ENCODE measurements at places on chromosomes 1 and 21. TPM values are rescaled to one million over a fixed set of nuclear protein-coding genes. Genes with fewer than 3 reads are reported as not detected.

C1orf185 gene
- total RNA-seq: not detected

- H3K4me1 ChIP-seq: no peaks in the 10 kb centered on the region
- no peak for DNase-seq
- no peak overlapping the region for H3K27ac ChIP-seq
- no peaks in the 10 kb centered on the region for H3K36me3 ChIP-seq
- H3K27me3 ChIP-seq: no peaks in the 10 kb centered on the region
- no peak overlapping the region for H3K4me3 ChIP-seq
Measured at GRCh38 chr1:64424412-64424811, 45.5 kb upstream of the CACHD1 start.

GJA9 gene
- not detected for total RNA-seq

CELA3A gene
- not detected for total RNA-seq

- H3K27ac ChIP-seq: no peak overlapping the region
- DNase-seq: no peak
- no peaks in the 10 kb centered on the region for H3K36me3 ChIP-seq
- H3K27me3 ChIP-seq: no peaks in the 10 kb centered on the region
Measured at GRCh38 chr1:239209591-239209990, 176.8 kb upstream of the CHRM3 start.

DNA sequence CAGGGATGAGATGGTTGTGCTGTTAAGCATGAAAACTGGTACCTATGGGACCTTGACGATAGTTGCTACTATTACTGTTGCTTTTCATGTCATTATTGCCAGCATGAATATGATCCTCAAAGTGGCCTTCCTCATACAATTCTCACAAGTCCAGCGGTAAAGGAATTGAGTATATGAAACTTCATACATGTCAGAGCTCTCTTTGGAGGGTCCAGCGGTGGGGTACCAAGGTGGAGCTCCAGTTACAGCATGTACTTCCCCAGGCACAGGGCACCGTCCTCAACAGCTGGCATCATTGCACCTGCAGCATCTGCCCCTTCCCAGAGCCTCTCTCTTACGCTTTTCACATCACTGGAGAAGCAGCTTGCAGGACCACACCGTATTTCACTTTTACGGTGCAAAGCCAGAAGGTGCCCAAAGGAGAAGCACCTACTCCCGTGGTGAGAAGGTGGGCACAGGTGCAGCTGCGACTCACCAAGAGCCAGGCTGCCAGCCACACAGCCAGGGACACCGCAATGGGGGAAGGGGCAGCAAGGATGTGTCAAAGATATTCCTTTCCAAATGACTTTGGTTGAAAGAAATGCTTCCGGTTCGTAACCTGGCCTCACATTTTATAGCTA is 166.4 kb upstream of the IRF2BP2 start:
- H3K36me3 ChIP-seq: no peaks in the 10 kb centered on the region
- DNase-seq: no peak
- H3K4me1 ChIP-seq: peaks cover 25% of the 10 kb centered on the region
- H3K4me3 ChIP-seq: no peak overlapping the region
- no peak overlapping the region for H3K27ac ChIP-seq

DCAF6 gene
- total RNA-seq: 29.2 TPM

DNA sequence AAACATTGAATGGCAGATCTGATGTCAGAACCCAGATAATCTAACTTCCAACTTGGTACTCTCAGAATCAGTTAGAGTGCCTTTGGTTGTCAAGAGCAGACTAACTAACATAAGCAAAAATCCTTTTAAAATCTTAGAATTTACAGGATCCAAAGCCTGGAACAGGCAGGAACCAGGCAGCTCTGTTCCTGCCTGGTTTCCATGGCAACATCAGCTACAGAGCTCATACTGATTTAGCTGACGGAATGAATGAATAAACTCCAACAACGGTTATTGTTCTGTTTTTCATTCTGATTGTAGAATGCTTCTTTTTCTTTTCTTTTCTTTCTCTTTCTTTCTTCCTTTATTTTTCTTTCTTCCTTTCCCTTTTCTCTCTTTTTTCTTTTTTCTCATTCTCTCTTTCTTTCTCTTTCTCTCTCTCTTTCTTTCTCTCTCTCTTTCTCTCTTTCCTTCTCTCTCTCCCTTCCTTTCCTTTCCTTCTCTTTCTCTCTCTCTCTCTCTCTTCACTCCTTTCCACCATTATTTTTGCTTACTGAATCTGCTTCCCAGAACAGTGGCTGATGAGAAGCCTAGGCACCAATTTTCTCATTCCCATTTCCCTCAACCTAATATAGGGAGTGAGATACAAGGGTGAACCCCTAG is 121.6 kb downstream of the RGS7 start:
- H3K27ac ChIP-seq: no peak overlapping the region
- H3K4me3 ChIP-seq: no peak overlapping the region
- H3K36me3 ChIP-seq: no peaks in the 10 kb centered on the region
- no peaks in the 10 kb centered on the region for H3K27me3 ChIP-seq
- H3K4me1 ChIP-seq: no peaks in the 10 kb centered on the region
- no peak for DNase-seq

GRCh38 chr1:61013946-61014667 is 68.3 kb upstream of the NFIA start:
- no peaks in the 10 kb centered on the region for H3K27me3 ChIP-seq
- H3K36me3 ChIP-seq: no peaks in the 10 kb centered on the region
- no peaks in the 10 kb centered on the region for H3K4me1 ChIP-seq
- DNase-seq: no peak
- no peak overlapping the region for H3K4me3 ChIP-seq

ARHGAP29 gene
- total RNA-seq: not detected

- peak overlapping the region; percentile 48 for H3K27ac ChIP-seq
- no peaks in the 10 kb centered on the region for H3K27me3 ChIP-seq
- H3K4me1 ChIP-seq: peaks cover 34% of the 10 kb centered on the region
- no peak for DNase-seq
Measured at GRCh38 chr21:14677013-14677412, 130.9 kb upstream of the SAMSN1 start.

GRCh38 chr1:230866171-230867070 is 1.9 kb downstream of the C1orf198 start:
- peaks cover 14% of the 10 kb centered on the region for H3K27me3 ChIP-seq
- no peak overlapping the region for H3K27ac ChIP-seq
- no peaks in the 10 kb centered on the region for H3K36me3 ChIP-seq
- peaks cover 15% of the 10 kb centered on the region for H3K4me1 ChIP-seq
- no peak overlapping the region for H3K4me3 ChIP-seq
- DNase-seq: no peak

SPATC1L gene
- 6.9 TPM for total RNA-seq

DNA sequence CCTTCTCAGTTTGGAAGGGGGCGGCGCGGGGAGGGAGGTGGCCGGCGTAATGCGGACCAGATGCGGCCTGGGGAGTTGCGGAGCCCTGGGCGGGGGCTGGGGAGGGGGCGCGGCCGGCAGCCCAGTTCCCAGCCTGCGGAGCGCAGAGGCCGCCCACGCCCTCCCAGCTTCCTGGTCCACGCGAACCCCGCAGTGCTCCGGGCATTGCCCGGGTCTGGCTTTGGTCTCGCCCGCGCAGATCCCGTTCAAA is 695 bp downstream of the DMBX1 start:
- peaks cover 33% of the 10 kb centered on the region for H3K27me3 ChIP-seq
- H3K27ac ChIP-seq: no peak overlapping the region
- no peak for DNase-seq
- no peaks in the 10 kb centered on the region for H3K36me3 ChIP-seq

GRCh38 chr1:205306929-205307566 is 14.5 kb downstream of the NUAK2 start:
- H3K27ac ChIP-seq: no peak overlapping the region
- no peak for DNase-seq
- peaks cover 96% of the 10 kb centered on the region for H3K36me3 ChIP-seq
- H3K4me3 ChIP-seq: no peak overlapping the region

KCNJ6 gene
- not detected for total RNA-seq

ARID4B gene
- total RNA-seq: 99.5 TPM

DNA sequence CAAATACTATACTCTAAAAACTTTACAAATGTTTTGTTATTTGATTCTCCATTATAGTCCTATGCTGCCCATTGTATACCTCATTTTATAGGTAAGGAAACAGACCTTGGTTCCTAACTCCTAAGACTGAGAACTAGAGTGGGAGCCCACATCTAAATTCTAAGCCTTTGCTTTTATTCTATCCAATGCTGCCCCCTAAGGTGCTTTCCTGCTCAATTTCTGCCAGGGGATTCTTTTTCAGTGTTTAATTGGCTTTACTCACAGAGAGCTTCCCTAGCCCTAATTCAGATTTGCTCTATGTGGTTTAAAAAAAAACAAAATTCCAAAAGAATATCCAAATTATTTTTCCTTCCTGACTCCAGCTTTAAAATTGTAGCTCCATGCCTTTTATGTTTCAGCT is 64.5 kb downstream of the KIF14 start:
- no peaks in the 10 kb centered on the region for H3K27me3 ChIP-seq
- DNase-seq: no peak
- no peaks in the 10 kb centered on the region for H3K36me3 ChIP-seq
- H3K27ac ChIP-seq: no peak overlapping the region
- H3K4me1 ChIP-seq: no peaks in the 10 kb centered on the region
- no peak overlapping the region for H3K4me3 ChIP-seq

GRCh38 chr1:19654886-19655717 is 9.6 kb upstream of the HTR6 start:
- H3K27me3 ChIP-seq: no peaks in the 10 kb centered on the region
- H3K4me1 ChIP-seq: peaks cover 16% of the 10 kb centered on the region
- H3K4me3 ChIP-seq: no peak overlapping the region
- H3K27ac ChIP-seq: no peak overlapping the region
- no peaks in the 10 kb centered on the region for H3K36me3 ChIP-seq

KCNT2 gene
- total RNA-seq: not detected

GRCh38 chr1:204992201-204992997 is 50.6 kb upstream of the CNTN2 start:
- no peaks in the 10 kb centered on the region for H3K4me1 ChIP-seq
- no peak overlapping the region for H3K27ac ChIP-seq
- no peaks in the 10 kb centered on the region for H3K27me3 ChIP-seq
- H3K4me3 ChIP-seq: no peak overlapping the region
- H3K36me3 ChIP-seq: no peaks in the 10 kb centered on the region

Data from CD4-positive, alpha-beta memory T cell (primary cell).